ENCODE measurements at places on chromosomes 1 and 21.

DNA sequence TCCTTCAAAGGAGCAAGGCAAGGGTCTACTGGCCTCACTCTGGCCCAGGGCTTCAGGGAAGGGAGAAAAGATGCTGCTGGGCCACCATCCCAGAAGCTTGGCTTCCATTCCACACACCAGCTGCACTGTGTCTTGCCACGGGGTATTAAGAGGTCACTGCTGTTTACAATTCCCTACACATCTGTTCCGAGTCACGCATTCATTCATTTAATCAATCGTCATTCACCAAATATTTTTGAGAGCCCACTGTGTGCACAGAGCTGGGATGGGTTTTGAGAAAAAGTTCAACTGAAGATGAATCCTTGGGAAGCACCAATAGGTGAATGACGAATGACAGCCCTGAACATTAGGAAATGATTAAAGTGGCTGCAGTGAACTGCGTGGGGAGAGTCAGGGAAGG, 101.7 kb downstream of the NAV1 start:
- no peak for DNase-seq

DNA sequence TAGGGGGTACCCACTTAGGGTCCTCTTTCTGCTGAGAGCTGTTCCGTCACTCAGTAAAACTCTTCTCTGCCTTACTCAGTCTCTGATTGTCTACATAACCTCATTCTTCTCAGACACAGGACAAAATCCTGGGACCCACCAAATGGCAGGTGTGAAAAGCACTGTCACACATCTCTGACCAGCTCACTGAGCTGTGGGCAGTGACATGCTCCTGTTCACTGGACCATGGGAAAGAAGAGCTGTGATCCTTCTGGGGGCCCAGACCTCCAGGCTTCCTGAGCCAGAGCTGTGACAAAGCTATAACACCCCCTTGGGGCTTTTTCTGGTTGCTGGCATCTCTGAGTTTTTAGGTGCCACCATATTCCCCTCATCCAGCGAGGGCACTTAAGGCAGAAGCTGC, 115.7 kb downstream of the NTPCR start:
- no peak for DNase-seq

DNA sequence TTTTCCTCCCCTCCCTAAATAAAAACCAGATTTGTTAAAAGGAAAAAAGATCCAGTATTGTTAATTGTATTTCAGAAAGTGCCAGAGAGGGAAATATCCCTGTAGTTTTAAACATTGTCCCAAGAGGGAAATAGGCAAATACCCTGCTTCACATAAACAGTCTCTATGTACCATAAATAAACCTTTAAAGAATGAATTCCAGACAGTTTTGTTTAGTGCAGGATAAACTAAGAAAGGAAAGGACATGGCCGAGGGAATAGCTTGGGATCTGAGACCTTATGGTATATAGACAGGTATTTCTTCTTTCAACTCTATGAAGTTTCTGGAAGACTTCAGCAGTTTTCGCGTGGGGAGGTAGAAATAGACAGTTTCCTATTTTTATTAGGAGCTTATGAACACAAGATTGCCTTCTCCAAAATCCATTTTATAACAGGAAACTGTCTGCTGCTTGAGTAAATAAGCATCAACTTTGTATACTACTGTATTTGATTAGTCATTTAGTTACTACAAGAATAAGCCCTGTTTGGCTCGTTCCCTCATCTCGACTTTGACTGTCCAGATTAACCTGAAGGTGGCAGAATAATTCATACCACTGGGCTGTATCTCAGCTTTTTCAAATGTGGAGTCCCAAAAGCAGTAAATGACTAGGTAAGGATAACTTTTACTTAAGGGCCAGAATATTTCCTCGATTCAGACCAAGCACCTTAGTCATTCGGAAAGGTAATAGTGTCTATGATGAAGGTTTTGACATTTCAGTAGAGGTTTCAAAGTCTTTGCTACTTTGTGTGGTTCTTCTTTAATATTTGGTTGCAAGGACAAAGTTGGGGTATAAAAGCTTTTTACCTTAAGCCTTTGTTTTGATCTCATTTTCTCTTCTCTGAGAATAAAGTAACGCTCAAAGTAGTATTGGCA, 177.5 kb downstream of the VPS13D start:
- DNase-seq, result no peak

GRCh38 chr1:198529414-198529813, 11.1 kb downstream of the ATP6V1G3 start:
- no peak for DNase-seq

DNA sequence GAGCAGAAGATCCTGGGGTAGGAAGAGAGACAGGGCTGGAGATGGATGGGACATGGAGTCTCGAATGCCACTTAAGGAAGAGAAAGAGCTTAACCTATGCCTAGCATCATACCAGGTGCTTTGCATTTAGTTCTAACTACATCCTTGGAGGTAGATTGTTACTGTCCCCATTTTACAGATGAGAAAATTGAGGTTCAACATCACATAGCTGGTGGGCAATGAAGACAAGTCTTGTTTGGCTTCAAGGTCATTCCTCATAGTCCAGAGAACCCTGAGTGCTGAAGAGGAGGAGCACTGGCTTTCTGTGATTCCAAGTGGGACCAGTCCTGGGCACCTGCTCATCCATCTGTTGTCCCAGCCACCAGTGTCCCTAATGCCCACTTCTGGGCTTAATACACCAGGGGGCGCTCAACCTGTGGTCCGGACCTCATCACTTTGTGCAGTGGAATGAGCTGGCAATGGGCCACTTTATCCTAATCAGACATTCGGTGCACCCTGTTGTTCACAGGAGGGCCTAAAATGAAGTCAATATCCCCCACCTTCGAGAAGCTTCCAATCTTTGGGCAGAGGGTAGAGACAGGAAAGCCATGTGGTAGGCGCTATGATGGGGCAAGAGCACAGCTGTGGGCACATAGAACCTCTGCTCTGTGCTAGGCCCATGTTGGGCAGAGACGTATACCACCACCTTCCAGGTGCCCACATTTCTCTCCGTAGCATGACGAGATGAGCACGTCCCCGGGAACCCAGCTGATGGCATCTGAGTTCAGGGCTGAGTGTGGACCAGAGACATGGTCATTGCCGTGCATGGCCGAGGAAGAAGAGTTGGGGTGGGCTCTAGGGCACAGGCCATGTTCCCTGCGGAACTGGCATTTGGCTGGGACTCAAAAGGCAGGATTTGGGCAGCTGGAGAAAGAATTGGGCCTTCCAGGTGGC, 9.2 kb downstream of the RPS6KA1 start:
- peak; percentile 46 for DNase-seq

DNA sequence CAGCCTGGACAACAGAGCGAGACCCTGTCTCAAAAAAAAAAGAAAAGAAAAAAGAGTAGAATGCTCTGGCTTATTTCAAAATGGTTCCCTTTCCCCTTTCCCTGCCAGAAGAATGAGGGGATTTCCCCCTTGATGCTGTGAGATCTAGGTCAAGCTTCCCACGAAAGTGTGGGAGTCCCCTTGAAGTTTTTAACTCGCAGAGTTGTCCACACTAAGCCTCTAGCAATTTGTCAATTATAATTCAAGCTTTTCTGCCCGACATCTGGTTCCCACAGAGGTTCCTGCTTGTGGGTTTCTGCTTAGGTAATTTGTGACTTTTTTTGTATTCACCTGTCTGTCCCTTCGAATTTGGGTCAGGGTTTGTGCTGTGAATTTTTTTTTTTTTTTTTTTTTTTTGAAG, 62.8 kb downstream of the ZFYVE9 start:
- DNase-seq, result no peak

- no peak for DNase-seq
Measured at GRCh38 chr21:39220150-39220549, 36.9 kb upstream of the PSMG1 start.

DNA sequence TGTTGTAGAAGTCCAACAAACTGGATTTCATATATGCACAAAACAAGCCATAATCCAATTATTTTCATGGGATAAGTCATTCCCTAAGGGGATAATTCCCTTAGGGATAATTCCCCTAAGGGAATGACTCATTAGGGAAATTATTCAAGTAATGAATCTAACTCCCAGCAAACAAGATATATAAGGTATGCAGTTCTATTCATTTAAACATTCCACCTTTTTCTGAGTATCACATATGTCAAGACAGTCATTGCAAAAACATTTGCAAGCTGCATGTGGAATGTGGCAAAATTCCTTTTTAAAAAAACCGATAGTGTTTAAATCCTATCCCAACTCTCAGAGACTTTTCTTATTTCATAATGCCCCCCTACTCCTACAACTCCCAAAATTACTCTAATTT, 131.2 kb downstream of the AKT3 start:
- no peak for DNase-seq

- DNase-seq, result no peak
Measured at GRCh38 chr1:116340506-116341231, 32.4 kb upstream of the ATP1A1 start.

DNA sequence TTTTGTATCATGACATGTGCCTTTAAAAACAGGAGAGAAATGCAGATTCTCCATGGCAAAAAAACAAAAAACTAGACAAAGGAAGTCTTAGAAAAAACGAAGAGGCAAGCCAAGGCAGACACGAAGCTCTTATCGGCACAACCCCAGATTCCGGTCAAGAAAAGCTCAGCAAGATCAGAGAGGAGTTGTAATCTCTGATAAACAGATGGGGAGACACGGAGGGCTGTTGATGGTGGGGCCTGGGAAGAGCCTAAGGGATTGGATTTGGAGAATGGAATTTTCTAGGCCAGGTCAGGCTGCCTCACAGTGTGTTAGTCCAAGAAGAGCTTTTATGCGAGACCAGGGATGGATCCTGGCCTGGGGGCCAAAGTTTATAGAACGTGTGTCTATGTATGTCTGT, 96.2 kb upstream of the AKT3 start:
- DNase-seq, result no peak

DNA sequence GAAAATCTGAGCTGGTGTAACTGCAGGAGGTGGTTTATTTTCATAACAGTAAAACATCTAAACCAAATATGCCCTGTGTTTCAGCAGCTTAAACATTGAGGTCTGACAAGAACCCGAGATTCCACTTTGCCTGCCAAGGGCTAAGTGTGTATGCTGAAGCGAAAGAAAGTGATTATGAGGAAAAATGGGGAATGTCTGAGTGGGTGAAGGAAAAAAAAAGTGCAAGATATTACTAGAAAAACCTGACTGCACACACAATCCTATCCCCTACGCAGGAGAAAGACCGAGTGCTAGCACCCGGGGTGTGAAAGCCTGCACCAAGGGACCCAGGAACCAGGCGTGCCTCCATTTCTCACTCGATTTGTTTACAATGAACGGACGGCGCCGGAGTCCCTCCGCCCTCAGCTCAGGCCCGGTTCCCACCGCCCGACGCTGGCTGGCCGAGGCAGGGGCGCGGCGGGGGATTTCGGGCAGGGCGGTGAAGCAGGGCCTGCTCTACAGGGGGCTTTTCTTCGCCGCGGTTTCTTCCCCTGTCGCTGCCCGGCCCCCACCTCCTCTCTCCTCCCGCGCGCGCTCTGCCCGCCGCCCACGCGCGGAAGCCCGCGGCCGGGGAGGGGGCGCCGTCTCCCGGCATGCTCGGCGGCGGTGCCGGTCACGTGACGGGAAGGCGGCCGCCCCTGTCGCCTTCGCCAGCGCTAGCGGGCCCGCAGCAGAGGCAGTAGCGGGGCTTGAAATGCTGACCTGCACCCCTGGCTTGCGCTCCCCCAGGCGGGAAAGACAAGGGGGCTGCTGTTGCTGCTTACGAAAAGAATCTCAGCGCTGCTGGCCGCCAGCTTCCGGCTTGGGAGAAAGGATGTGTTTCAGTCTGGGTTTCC, 35.9 kb downstream of the ITPKB start:
- peak; percentile 88 for DNase-seq

GRCh38 chr1:2018217-2019171, 651 bp upstream of the GABRD start:
- no peak for DNase-seq

DNA sequence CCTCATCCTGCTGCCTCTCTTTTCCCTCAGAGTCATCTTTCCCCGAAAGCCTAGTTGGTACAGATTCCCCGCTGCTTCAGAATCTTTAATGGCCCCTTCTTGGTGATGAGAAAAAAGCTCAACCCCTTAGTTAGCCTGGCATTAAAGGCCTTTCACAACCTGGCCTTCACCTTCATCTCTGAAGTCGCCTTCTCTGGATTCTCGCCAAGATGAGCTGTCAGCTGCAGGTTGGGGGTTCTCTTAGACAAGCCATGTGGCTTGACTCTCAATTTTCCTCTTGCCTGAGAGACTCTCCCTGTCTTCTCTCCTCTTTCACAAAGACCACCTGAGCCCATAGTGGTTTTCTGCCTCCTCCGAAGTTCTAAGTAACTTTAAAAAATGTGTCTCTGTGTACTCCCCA, 15.5 kb upstream of the DISC1 start:
- no peak for DNase-seq

- no peak for DNase-seq
Measured at GRCh38 chr1:111145542-111145941, 5.5 kb downstream of the CEPT1 start.

- no peak for DNase-seq
Measured at GRCh38 chr1:157820299-157820698, 379 bp upstream of the FCRL1 start.

DNA sequence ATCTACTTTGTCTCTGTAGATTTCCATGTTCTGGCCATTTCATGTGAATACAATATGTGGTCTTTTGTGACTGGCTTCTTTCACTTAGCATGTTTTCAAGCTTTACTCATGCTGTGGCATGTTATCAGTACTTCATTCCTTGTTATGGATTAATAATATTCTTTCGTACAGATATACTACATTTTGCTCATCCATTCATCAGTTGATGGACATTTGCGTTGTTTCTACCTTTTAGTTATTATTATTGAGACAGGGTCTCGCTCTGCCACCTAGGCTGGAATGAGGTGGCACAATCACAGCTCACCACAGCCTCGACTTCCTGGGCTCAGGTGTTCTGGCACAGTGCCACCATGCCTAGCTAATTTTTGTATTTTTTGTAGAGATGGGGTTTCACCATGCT, 21.4 kb downstream of the SFPQ start:
- no peak for DNase-seq

GRCh38 chr1:24801176-24801575, 55.9 kb downstream of the CLIC4 start:
- DNase-seq, result no peak

DNA sequence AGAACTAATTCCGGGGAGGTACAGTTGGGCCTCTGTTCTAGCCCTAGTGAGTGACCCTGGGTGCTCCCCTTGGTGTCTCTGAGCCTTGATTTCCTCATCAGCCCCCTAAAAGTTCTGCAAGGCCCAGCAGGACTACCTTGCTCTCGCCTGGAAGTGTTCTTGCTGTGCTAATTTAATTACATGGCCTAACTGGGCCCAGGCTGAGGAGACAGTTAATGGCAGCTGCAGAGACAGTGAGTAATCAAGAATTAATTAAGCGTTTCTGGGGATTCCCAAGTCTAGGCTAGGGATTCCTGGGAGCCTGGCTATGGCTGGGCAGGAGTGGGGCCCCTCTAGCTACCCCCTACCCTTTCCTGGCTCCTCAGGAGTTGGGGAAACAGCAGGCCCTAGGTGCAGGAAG, 24.7 kb upstream of the DMBX1 start:
- DNase-seq, result no peak

- no peak for DNase-seq
Measured at GRCh38 chr1:37234941-37235418, 200.7 kb upstream of the GRIK3 start.

GRCh38 chr1:168932539-168932938, 174.0 kb upstream of the ATP1B1 start:
- DNase-seq, result no peak

- DNase-seq, result no peak
Measured at GRCh38 chr1:168257397-168257796, 23.3 kb upstream of the TBX19 start.

Data from activated CD4-positive, CD25-positive, alpha-beta regulatory T cell treated with anti-CD3 and anti-CD28 coated beads, Interleukin-2, amount 50 U/mL, for 72 hours (primary cell).